Cortex of kidney (tissue), 1 donor: ENCODE measurements at places on chromosomes 16 and 17.

GRCh38 chr16:4420505-4421105, 4.2 kb upstream of the CORO7 start:
- DNase-seq, result no peak

DNA sequence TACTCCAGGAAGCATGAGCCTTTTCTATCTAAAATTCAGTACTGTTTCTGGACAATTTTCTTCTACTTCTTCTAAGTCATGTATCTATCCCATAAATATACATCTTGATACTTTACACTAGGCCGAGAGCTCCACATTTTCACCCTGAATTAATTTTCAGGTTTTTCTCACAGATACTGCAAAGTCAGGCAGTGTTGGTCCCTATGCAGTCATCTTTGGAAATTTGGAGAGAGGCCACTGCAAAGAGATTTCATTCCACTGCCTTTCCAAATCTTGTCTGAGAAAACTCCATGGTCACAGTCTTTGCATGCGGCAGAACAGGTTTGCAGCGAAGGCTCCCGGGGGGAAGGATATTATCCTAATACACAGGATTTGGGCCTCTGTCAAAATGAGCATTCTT, 28.2 kb downstream of the DUSP14 start:
- no peak for DNase-seq

- no peak for DNase-seq
Observed at GRCh38 chr17:69878661-69879060, 196.4 kb upstream of the KCNJ16 start.

DNA sequence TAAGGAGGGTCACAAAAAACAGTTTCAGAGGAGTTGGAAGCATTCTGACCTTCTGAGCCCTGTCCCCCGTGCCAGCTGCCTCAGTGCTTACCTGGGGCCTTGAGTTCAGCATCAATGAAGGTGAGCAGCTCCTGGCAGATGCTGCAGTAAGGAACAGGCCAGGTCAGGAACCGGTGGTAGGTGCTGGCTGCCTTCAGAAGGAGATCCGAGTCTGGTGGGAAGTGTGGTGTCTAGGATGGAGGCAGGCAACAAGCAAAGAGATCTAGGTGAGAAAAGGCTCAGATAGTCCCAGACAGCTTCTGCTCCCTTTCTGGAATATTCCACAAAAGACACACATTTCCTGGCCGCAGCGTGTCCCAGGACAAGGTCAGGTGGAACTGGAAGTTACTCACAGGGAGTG, 37.2 kb upstream of the PIK3R6 start:
- DNase-seq, result no peak

DNA sequence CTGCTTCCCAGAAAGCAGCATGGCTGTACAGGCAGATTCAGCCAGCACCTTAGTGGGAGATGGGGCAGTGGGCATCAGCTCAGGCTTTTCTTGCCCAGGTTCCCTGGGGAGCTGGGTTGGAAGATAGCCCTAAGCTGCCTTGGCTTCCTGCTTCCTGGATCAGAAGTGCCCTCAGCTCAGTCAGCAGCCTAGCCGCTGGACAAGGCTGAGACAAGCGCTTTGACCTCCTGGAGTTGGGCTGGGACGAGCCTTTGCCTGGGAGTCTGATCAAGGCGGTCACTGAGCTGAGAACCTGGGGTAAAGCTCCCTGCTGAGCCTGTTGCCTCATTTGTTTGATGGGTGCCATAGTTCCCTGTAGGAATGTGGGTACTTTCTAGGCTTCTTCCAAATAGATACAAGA, 190.0 kb downstream of the RAB11FIP4 start:
- DNase-seq, result no peak

- DNase-seq, result no peak
Observed at GRCh38 chr17:65523411-65523810, 38.0 kb downstream of the AXIN2 start.

GRCh38 chr17:82949361-82949760, 109.5 kb upstream of the ZNF750 start:
- no peak for DNase-seq

- DNase-seq, result no peak
Observed at GRCh38 chr17:17693253-17694168, 12.3 kb downstream of the RAI1 start.

DNA sequence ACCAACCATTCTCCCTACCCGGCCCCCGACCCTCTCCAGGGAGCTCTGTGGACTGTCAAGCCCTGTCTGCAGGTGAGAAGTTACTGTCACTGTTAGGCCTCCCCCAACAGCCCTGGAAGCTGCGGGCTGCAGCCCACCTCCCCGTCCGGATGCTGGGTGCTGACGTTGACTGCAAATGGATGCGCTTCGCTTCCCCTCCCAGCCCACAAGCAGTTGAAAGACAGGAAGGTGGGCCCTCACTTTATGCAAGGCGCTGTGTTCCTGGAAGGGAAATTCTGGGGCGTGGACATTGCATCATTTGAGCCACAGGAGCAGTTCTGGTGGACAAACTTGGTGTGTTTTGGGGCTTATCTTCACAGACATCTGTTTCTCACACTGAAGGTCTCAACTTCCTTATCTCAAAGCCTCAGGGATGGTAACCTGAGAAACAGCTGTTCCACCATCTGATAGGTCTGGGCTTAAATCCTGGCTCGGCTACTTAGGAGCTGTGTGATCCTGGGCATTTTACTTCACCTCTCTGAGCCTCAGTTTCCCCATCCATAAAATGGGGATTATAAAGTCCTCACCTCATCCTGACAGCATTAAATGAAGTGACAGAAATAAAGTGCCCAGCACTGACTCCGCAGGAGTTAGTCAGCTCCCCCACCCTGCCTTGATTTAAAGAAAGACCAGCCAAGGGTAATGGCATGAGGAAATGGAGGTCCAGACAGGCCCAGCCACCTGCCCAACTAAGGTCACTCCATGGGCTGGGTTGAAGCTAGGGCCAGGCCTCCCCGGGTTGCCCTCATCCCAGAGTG, 4.6 kb upstream of the DRC7 start:
- no peak for DNase-seq

DNA sequence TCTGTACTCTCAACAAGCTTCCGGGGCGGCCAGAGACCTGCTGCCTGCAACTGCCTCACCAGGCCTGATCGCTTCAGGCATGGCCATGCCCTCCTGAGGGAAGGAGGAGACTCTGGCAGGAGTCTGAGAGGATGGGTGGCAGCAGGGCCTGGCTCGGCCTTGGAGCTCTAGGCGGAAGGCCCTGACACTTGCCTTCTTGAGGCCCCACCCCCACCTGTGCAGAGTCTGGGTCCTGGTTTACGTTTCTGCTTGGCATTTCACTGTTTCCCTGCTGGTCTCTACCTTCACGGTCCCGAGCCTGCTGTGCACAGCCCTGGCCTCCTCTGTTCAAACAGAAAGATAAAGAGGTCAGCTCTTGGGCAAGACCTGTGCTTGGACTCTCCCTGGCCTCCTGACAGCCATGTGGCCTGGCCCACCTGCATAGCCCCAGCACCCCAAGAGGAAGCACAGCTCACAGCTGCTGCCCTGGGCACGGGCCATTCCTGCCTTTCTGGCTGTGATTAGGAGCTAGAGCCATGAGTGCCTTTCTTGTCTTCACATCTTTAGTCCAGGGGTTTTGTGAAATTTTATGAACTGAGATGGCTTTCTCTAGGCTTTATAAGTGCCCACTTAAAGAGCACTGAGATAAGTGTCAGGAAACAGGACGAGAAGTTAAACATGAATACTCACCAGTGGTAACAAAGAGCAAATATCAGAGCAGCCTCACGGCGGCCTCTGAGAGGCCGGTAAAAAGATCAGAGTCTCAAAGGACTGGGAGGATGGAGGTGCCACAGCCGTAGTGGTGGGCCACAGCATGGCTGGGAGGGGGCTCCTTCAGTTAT, 25.6 kb upstream of the MTSS2 start:
- no peak for DNase-seq

- no peak for DNase-seq
Observed at GRCh38 chr17:1606352-1606985, 22.2 kb downstream of the SLC43A2 start.

DNA sequence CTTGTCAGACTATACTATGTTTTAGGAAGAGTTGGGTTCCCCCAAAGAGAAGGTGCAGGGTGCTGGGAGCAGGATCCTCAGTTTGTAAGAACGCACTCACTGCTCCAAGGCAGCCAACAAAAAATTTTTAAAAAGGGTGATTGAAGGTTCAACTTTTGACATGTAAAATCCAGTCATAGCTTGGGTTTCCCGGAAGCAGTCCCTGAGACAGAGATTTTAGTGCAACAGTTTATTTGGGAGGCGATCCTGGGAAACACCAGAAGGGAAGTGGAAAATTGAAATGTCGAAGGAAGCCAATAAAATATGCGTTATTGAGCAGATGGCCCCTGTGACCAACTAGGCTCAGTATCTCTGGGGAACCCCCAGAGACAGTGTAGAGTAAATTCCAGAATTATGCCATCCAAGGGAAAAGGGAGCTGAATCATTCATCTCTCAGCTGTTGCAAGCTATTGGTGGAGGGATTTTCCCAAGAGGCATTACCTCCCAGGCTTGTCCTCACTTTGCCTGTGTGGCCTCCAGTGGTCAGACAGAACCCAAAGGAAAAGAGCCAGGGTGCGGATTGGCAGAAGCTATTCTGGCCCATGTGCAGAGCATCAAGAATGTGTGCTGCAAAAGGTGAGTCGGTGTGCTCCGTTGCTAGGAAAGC, 72.9 kb downstream of the HS3ST3B1 start:
- no peak for DNase-seq

DNA sequence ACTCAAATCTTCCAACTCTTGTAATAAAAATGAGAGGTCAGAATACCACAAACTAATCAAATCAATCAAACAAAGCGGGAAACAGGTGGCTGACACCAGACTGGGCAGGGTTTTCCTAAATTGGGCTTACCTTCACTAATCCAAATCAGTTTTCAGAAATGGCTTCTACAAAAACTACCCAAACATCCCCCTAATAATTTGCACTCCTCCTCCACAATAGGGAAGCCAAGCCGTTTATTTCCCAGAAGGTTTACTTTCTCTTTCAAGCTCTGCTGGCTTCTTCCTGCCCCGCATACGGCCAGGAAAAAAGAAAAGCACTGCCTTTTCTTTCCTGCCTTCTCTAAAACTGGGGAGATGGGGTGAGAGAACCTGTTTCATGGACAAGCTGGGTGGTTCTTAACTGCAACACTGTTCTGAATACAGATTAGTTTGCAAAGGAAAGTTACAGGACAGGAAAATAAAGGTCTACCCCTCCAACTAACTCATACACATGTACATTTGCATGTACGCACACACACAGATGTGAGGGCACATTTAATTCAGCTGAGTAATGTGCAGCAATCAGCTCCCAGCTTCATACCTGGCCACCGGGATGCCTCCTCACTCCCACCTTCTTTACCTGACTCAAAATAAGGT, 9.2 kb downstream of the STAT3 start:
- DNase-seq, result no peak

GRCh38 chr17:49013311-49014213, 16.4 kb downstream of the IGF2BP1 start:
- no peak for DNase-seq

GRCh38 chr16:85466304-85466700, 146.8 kb upstream of the GSE1 start:
- no peak for DNase-seq

GRCh38 chr17:77456951-77457548, 316.3 kb downstream of the SEC14L1 start:
- DNase-seq, result no peak

- no peak for DNase-seq
Observed at GRCh38 chr16:67910158-67910557, 17.1 kb downstream of the PSKH1 start.

GRCh38 chr17:62154909-62155308, 89.8 kb upstream of the MED13 start:
- DNase-seq, result no peak

GRCh38 chr16:20744922-20745440, 3.4 kb upstream of the THUMPD1 start:
- DNase-seq, result no peak

- no peak for DNase-seq
Observed at GRCh38 chr17:600576-601243, 113.9 kb downstream of the VPS53 start.

DNA sequence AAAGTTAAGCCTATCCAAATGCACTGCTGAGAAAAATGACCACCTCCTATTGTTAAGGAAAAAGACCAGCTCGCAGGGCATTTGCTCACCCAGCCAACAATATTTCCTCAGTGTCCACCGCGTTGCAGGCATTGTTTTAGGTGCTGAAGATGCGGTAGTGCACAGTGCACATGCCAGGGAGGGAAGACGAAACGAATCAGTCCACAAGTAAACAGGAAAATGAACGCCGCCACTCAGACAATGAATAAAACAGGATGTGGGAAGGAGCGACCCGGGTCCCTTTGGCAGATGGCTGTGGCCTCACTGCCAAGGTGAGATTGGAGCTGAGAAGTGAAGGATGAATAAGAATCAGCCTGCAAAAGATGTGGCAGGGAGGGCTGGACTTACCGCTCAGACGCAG, 249.2 kb downstream of the FOXL1 start:
- no peak for DNase-seq

DNA sequence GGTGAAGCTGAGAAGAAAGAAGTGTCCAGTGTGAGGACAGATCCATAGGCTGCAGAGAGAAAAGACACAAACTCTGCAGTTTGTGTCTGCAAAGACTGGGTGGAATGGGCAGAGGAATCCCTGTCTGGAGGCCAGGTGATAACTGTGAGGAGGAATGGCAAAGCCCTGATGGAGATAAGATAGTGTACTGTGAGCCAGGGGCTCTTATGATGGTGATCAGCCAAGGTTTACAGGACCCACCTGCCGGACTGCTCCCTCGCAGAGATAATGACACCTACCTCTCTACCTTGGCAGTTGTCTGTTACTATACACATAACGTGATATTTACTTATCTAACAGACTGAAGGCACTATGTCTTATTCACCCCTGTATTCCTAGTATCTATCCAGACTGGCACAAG, 92.6 kb upstream of the ASIC2 start:
- no peak for DNase-seq

DNA sequence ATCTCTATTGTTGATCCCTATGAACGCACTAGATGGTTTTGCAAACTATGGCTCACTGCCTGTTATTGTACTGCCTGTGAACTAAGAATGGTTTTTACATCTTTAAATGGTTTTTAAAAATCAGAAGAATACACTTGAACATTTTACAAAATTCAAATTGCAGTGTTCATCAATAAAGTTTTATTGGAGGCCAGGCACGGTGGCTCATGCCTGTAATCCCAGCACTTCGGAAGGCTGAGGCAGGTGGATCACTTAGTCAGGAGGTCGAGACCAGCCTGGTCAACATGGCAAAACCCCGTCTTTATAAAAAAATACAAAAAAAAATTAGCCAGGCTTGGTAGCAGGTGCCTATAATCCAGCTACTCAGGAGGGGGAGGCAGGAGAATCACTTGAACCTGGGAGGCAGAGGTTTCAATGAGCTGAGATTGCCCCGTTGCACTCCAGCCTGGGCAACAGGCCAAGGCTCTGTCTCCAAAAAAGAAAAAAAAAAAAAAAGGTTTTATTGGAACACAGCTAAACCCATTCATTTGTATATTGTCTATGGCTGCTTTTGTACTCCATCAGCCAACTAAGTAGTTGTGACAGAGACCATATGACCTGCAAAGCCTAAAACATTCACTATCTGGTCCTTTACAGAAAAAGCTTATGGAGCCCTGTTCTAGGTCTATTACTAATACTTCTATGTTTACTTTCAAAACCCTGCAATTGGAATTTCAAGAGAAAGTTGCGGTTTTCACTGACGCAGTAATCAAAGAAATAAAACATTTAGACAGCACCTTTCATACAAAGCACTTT, 18.9 kb downstream of the IKZF3 start:
- DNase-seq, result no peak

GRCh38 chr16:28902909-28903308, 22.1 kb downstream of the RABEP2 start:
- no peak for DNase-seq
